ENCODE measurements at places on chromosomes 3 and 15. TPM values are rescaled to one million over a fixed set of nuclear protein-coding genes. Genes with fewer than 3 reads are reported as not detected.

DNA sequence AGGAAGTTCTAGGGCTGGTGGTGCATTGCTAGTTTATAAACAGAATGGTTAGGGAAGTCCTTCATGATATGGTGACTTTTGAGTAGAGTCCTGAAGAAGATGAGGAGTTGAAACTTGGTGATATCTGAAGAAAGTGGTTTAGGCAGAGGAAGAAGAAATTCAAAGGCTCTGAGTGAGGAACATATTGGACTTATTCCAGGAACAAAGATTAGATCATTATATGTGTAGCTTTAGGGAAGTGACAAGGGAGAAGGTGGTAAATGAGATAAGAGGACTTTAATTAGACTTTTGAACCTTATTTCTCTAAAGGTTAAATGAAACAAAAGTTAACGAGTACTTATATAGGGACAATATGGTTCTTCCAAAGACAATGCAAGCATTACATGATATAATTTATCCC is 286.7 kb downstream of the DOCK3 start:
- no peaks in the 10 kb centered on the region for H3K36me3 ChIP-seq
- H3K4me3 ChIP-seq: no peak overlapping the region
- no peak overlapping the region for H3K27ac ChIP-seq
- no peak for DNase-seq
- no peaks in the 10 kb centered on the region for H3K27me3 ChIP-seq

DNA sequence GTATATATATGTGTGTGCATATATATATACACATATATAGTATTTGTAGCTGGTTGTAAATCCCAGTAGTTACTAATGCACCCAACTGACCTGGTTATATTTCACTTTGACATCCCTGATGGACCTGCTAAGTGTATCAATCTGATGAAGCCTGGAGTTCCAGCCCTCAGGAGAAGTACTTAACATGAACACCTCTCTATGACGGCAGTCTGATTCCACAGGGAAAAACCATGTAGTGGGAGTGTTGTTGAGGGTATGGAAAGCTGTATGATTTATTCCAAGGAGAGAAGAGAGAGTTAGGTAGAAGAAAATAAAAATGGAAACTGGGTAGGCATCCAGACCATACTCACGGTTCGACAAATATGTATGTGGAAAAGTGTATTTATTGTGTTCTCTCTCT is 531.2 kb upstream of the SEMA6D start:
- no peak for DNase-seq
- H3K36me3 ChIP-seq: no peaks in the 10 kb centered on the region
- H3K4me1 ChIP-seq: no peaks in the 10 kb centered on the region
- no peak overlapping the region for H3K27ac ChIP-seq
- no peak overlapping the region for H3K4me3 ChIP-seq
- no peaks in the 10 kb centered on the region for H3K27me3 ChIP-seq

GRCh38 chr3:117488983-117489382 is 779.4 kb downstream of the TUSC7 start:
- H3K36me3 ChIP-seq: no peaks in the 10 kb centered on the region
- H3K27me3 ChIP-seq: no peaks in the 10 kb centered on the region
- H3K4me1 ChIP-seq: no peaks in the 10 kb centered on the region
- no peak overlapping the region for H3K27ac ChIP-seq
- H3K4me3 ChIP-seq: no peak overlapping the region

DNA sequence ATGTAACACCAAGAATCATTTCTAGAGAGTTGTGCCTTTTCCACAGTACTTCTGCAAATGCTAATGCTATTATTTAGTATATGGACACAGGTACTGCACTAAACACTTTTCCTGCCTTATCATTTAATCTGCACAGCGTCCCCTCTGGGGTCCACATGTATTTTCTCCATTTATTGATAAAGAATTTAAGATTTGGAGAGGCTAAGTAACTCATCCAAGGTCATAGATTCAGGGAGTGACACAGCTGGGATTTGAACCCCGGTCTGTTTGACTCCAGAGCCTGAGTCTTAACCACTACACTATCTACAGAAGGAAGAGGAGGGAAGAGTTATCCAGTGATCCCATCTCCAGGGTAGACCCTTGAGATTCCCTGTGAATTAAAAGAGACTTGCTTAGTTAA is 24.9 kb upstream of the TPRG1 start:
- peaks cover 4% of the 10 kb centered on the region for H3K4me1 ChIP-seq
- H3K27me3 ChIP-seq: no peaks in the 10 kb centered on the region
- H3K27ac ChIP-seq: no peak overlapping the region
- H3K4me3 ChIP-seq: no peak overlapping the region

GRCh38 chr3:40737343-40737742 is 212.6 kb downstream of the ZNF621 start:
- no peaks in the 10 kb centered on the region for H3K36me3 ChIP-seq
- H3K27me3 ChIP-seq: 0 out of 2 replicates have a peak, but pooled peaks cover 4% of the 10 kb centered on the region
- H3K4me1 ChIP-seq: no peaks in the 10 kb centered on the region
- H3K4me3 ChIP-seq: no peak overlapping the region
- no peak overlapping the region for H3K27ac ChIP-seq

Gene ERICH6
- total RNA-seq: not detected

Gene ZPLD1
- total RNA-seq: not detected

Gene HDC
- not detected for total RNA-seq

Gene SAMMSON
- total RNA-seq: not detected

Gene IMPG2
- total RNA-seq: 0.20 TPM

Gene TMEM158
- total RNA-seq: 25.8 TPM

Data from HCT116 (cell line).